Dermis blood vessel endothelial cell (primary cell): ENCODE measurements at places on chromosomes 11 and 22. TPM values are rescaled to one million over a fixed set of nuclear protein-coding genes. Genes with fewer than 3 reads are reported as not detected.

The XKR3 gene
- not detected in 2 replicates for total RNA-seq

The FAU gene
- total RNA-seq: 180 and 316 TPM in 2 replicates

The KCNK4 gene
- 0.17 TPM in 1 of 2 replicates, not detected in the other for total RNA-seq

The FGF3 gene
- total RNA-seq: not detected in 2 replicates

The POGLUT3 gene
- total RNA-seq: 8.5 and 37.2 TPM in 2 replicates

The JAM3 gene
- total RNA-seq: 14.4 and 49.5 TPM in 2 replicates

The OSBPL5 gene
- total RNA-seq: 74.9 and 110 TPM in 2 replicates

The KRTAP5-8 gene
- not detected in 2 replicates for total RNA-seq

The ISX gene
- total RNA-seq: not detected in 2 replicates

The ALX4 gene
- not detected in 2 replicates for total RNA-seq

The CYP2D6 gene
- total RNA-seq: 0.09 and 0.68 TPM in 2 replicates

The ALKBH8 gene
- 6.8 and 10.9 TPM in 2 replicates for total RNA-seq

The OR2D2 gene
- 0.17 TPM in 1 of 2 replicates, not detected in the other for total RNA-seq

The SMIM35 gene
- total RNA-seq: not detected in 2 replicates

The OR9Q1 gene
- not detected in 2 replicates for total RNA-seq

The ZNF280B gene
- 0.68 and 0.93 TPM in 2 replicates for total RNA-seq

The NLRP14 gene
- total RNA-seq: not detected in 2 replicates

The DGAT2 gene
- total RNA-seq: 0.68 and 2.1 TPM in 2 replicates

The LARGE2 gene
- not detected in 2 replicates for total RNA-seq

The RAB39A gene
- total RNA-seq: 0.05 and 0.17 TPM in 2 replicates

The CD248 gene
- total RNA-seq: 0.23 and 0.68 TPM in 2 replicates

The PHF21B gene
- total RNA-seq: under 0.01 TPM in 1 of 2 replicates, not detected in the other

The PGA5 gene
- total RNA-seq: not detected in 2 replicates

The GDPD4 gene
- total RNA-seq: not detected in 2 replicates

The OVOL1 gene
- not detected in 2 replicates for total RNA-seq

The ANO5 gene
- total RNA-seq: under 0.01 and 0.09 TPM in 2 replicates

The OR56A1 gene
- total RNA-seq: 0.14 TPM in 1 of 2 replicates, not detected in the other

The VWCE gene
- total RNA-seq: 6.8 and 8.8 TPM in 2 replicates

The PARVG gene
- 0.34 and 0.51 TPM in 2 replicates for total RNA-seq

The TPBGL gene
- total RNA-seq: 0.17 TPM in 1 of 2 replicates, not detected in the other

The C22orf15 gene
- 0.14 TPM in 1 of 2 replicates, not detected in the other for total RNA-seq

The SIK3 gene
- total RNA-seq: 12.9 and 16.7 TPM in 2 replicates

The OR52K1 gene
- not detected in 2 replicates for total RNA-seq

The ZW10 gene
- 23.3 and 31.6 TPM in 2 replicates for total RNA-seq

The OMP gene
- 0.47 TPM in 1 of 2 replicates, not detected in the other for total RNA-seq

The SEC14L6 gene
- 0.05 and 0.34 TPM in 2 replicates for total RNA-seq

The HPS5 gene
- 26.0 and 38.8 TPM in 2 replicates for total RNA-seq

The SLC22A25 gene
- not detected in 2 replicates for total RNA-seq

The MRPL16 gene
- 35.9 and 44.5 TPM in 2 replicates for total RNA-seq

The CNIH2 gene
- total RNA-seq: not detected in 2 replicates

The KRTAP5-7 gene
- total RNA-seq: not detected in 2 replicates

The TRPT1 gene
- 24.1 and 45.6 TPM in 2 replicates for total RNA-seq

The ST14 gene
- 0.14 and 0.34 TPM in 2 replicates for total RNA-seq

The SBF2 gene
- 49.9 and 57.9 TPM in 2 replicates for total RNA-seq

The FOLR1 gene
- 0.14 and 0.68 TPM in 2 replicates for total RNA-seq

The MPZL2 gene
- total RNA-seq: 73.5 and 98.5 TPM in 2 replicates

The MS4A6A gene
- total RNA-seq: 1.3 and 6.0 TPM in 2 replicates

The OR52H1 gene
- total RNA-seq: not detected in 2 replicates

The FXYD2 gene
- 0.74 and 4.6 TPM in 2 replicates for total RNA-seq

The CD6 gene
- not detected in 2 replicates for total RNA-seq

The DRICH1 gene
- 0.05 and 0.17 TPM in 2 replicates for total RNA-seq

The TMPRSS6 gene
- not detected in 2 replicates for total RNA-seq

The MYBPC3 gene
- total RNA-seq: not detected in 2 replicates

The OR5B21 gene
- total RNA-seq: not detected in 2 replicates

The MAP6 gene
- total RNA-seq: 0.14 and 0.51 TPM in 2 replicates

The CARNS1 gene
- total RNA-seq: 0.17 and 0.23 TPM in 2 replicates
